ENCODE measurements at places on chromosomes 13 and 19. TPM values are rescaled to one million over a fixed set of nuclear protein-coding genes. Genes with fewer than 3 reads are reported as not detected.

RASAL3 gene
- total RNA-seq: 12.1 TPM

ZNF534 gene
- total RNA-seq: not detected

ZNF71 gene
- 7.6 TPM for total RNA-seq

VSTM1 gene
- total RNA-seq: 0.35 TPM

NOSIP gene
- total RNA-seq: 52.8 TPM

NCLN gene
- total RNA-seq: 43.3 TPM

MBNL2 gene
- total RNA-seq: 70.5 TPM

CD177 gene
- 0.66 TPM for total RNA-seq

PKN1 gene
- 103 TPM for total RNA-seq

CCDC8 gene
- total RNA-seq: 18.9 TPM

FSD1 gene
- total RNA-seq: 0.85 TPM

PRTN3 gene
- total RNA-seq: not detected

PLK5 gene
- total RNA-seq: not detected

ZNF100 gene
- total RNA-seq: 15.7 TPM

PSG6 gene
- not detected for total RNA-seq

N4BP2L2 gene
- 165 TPM for total RNA-seq

TSC22D1 gene
- 349 TPM for total RNA-seq

EPSTI1 gene
- 12.2 TPM for total RNA-seq

FAM83E gene
- 15.9 TPM for total RNA-seq

SCAF1 gene
- total RNA-seq: 69.0 TPM

KIR2DL3 gene
- 0.25 TPM for total RNA-seq

TMEM190 gene
- not detected for total RNA-seq

ZNF415 gene
- total RNA-seq: 12.0 TPM

LILRB2 gene
- total RNA-seq: 11.5 TPM

DNAJB1 gene
- 77.9 TPM for total RNA-seq

ADM5 gene
- total RNA-seq: 2.1 TPM

TMEM255B gene
- total RNA-seq: 29.3 TPM

MISP3 gene
- 8.7 TPM for total RNA-seq

CPT1C gene
- 6.0 TPM for total RNA-seq

CERS1 gene
- 0.50 TPM for total RNA-seq

IRS2 gene
- total RNA-seq: 12.9 TPM

ACP7 gene
- not detected for total RNA-seq

VSTM2B gene
- total RNA-seq: not detected

FAAP24 gene
- total RNA-seq: 2.0 TPM

IQCN gene
- 6.3 TPM for total RNA-seq

SYNGR4 gene
- not detected for total RNA-seq

CTU1 gene
- total RNA-seq: 8.4 TPM

CAMSAP3 gene
- 18.5 TPM for total RNA-seq

EHD2 gene
- 105 TPM for total RNA-seq

MYCBP2 gene
- 96.4 TPM for total RNA-seq

ANGPTL8 gene
- 1.9 TPM for total RNA-seq

RFPL4A gene
- total RNA-seq: 0.41 TPM

OR7C1 gene
- total RNA-seq: 0.19 TPM

Measured in kidney (tissue), 22 donors.